NB4 (cell line): ENCODE measurements at places on chromosomes 16 and 17.

GRCh38 chr16:28835864-28836760, 10.0 kb downstream of the TUFM start:
- DNase-seq, result no peak

GRCh38 chr17:61724777-61725176, 133.8 kb upstream of the NACA2 start:
- no peak for DNase-seq

DNA sequence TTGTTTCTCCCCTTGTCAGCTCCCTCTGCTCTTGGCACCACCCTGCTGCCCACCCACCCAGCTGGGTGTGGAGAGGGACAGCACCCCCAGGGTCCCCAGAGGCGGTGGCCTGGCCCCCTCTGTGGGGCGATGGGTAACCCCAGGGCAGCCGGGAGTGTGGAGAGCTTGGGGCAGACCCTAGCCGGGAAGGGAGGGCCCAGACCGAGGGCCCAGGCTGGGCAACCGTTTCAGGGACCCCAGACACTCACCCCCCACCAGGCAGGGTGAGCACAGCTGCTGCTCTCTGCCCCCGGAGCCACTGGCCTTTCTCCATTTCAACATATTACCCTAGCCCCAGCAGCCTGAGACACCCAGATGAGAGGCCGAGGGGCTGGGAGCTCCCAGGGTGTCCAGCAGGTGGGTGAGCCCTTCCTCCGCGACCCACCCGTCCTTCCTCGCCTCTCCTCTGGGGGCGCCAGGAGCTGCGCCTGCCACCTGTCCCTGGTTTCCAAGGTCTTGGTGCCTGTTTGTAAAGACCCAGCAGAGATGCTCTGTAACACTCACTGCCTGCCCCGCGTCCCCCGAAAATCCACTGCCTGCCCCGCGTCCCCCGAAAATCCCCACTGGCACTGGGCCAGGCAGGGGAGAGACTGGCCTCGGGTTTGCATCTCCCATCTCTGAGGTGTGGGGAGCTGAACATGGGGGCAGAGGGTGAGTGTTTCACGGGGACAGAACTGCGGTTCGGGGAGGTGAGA, 45.4 kb downstream of the BAHCC1 start:
- no peak for DNase-seq

DNA sequence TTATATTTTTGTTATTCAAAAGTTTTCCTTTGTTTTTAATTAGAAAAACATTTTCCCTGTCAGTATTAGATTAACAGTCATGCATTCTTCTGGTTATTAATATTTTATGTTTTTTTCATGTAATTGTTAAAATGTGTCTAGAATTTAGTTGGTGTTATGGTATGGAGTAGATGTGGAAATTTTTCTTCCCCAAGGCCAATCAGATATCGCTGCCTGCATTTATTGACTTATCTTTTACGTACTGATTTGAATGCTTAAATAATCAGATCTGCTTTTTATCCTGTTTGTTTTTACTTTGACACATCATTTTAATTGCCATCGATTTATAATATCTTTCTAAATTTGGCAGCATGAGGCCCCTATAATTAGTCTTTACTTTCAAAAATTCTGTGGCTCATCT, 13.6 kb downstream of the FTO start:
- DNase-seq, result no peak

- DNase-seq, result no peak
Observed at GRCh38 chr17:71399649-71400048, 721.2 kb upstream of the SOX9 start.

DNA sequence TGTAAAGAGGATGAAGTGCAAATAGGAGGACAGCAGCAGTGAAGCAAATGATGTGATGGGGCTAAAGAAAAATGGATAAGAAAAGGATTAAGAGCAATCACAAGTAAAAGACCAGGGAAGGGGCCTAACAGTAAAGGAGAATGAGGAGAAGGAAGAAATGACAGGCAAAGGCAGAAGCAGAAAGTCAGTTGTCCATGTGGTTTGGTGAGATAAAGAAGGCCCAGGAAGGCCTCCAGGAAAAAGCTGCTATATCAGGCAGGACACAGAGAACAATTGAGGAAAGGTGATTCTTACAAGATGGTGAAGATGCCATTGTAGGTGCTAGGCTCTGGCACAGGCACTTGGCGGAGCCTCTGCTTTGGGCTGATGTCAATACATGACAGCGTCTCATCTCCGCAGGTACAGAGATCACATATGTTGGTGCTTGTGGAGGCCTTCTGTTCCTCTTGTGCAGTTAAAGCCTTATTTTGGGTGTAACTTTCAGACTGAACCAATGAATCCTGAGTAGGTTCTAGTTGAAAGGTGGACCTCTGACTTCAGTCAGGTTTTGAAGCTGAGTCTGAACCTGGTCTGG, 18.1 kb downstream of the RDM1 start:
- no peak for DNase-seq

DNA sequence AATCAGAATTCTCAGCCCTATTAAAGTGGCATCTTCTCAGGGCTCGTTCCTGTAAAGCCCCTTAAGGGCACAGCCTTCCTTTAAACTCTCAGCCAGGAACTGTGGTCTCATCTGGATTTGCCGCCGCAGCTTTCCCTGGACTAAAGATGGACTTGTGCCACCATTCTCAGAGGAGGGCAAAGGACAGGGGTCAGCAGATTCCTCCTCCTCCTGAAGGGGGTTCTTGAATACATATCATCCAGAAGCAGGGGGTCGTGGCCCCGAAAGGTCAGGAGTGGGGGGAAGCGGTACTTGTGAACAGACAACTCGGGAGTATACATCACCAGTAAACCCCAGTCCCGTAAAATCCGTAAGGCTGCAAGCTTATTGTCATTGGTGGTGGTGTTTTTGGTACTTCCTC, 174.8 kb downstream of the RPTOR start:
- DNase-seq, result no peak

- DNase-seq, result peak; percentile 57
Observed at GRCh38 chr16:19375561-19376158, 42.0 kb upstream of the TMC5 start.

- DNase-seq, result no peak
Observed at GRCh38 chr16:50604610-50605009, 56.4 kb downstream of the NKD1 start.

GRCh38 chr17:354651-355556, 2.3 kb upstream of the RPH3AL start:
- DNase-seq, result no peak

DNA sequence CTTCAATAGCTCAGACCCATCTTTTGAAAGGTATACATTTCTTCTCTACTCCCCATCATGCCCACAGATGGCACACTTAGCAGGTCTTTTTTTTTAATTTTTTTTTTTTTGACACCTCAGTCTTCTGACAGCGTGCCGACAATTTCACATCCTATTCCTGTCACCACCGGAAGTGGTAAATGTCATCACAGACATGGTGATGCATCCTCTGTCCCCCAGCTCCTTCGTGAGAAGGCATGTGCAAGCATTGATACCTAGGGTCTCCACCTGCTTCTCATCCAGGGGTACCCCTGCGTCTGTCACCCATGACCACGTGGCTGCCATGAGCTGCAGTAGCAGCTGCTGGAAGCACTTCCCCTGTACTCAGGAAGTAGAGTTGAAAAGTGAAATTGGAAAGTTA, 35.6 kb downstream of the ELAC2 start:
- DNase-seq, result peak; percentile 74

GRCh38 chr17:700504-701094, 14.0 kb downstream of the VPS53 start:
- peak; percentile 42 for DNase-seq

GRCh38 chr16:1942047-1942809, 771 bp downstream of the MSRB1 start:
- DNase-seq, result peak; percentile 90

GRCh38 chr17:549177-550040, 165.2 kb downstream of the VPS53 start:
- DNase-seq, result no peak

- DNase-seq, result no peak
Observed at GRCh38 chr17:75020331-75021110, 8.1 kb downstream of the MRPL58 start.

GRCh38 chr17:68603027-68603426, 1.9 kb upstream of the FAM20A start:
- DNase-seq, result no peak

DNA sequence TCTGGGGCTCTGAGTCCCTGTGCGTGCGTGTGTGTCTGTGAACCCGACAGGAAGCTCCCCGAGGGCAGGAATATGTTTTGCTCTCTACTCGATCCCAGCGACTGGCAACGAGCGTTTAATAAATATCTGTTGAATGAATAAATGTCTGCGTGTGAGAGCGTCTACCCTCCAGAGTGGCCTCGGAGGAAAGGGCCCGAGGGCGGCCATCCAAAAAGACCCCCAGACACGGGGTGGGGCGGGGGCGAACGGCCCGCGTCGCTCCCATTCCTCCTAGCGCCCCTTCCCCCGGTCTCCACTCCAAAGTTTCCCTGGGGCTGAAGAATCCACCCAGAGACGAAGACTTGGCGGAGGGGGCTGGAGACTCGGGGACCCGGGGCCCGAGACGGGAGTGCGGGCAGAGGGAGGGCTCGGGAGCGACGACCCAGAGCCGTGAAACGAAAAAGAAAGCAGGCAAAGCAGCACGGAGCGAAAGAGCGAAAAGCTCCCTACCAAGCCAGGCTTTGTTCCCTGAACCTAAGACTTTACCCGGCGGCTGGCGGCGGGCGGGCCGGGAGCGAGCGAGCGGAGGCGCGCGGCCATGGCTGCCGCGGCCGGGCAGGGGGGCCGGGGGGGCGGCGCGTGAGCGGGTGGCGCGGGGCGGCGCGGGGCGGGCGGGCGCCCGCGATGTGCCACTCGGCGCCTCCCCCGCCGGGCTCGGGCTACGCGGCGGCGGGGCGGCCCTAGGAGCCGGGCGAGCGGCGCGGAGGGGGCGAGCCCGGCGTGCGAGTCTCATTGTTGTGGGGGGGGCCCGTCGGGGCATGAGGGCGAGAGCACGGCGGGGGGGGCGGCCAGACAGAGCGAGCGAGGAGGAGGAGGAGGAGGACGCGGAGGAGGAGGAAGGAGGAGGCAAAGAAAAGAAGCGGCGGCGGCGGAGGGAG, at the start of gene MLLT6:
Gene MLLT6, plus strand, starts transcription at position 668 of the 917 bp plus-strand sequence. CDS start 360 bp downstream, outside the sequence.
- peak; percentile 90 for DNase-seq

DNA sequence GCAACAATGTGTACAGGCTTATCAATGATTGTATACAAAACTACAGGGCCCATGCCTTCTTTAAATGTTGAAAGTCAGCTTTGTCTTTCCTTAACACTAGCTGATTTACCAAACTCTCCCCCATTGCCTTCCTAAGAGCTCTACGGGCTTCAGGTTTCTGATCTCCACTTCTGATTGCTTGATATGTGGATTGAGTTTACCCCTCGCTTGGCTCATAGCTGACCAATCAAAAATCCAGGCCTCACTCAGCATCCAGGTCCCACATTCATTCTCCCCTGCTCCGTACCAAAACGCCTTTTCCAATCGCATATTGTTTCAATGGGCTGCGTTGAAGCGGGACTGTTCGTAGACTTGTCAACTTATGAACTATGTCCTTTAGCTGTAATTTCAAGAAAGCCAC, 195.1 kb upstream of the TOX3 start:
- no peak for DNase-seq

GRCh38 chr17:77899498-77899897, 59.0 kb upstream of the TNRC6C start:
- DNase-seq, result no peak

DNA sequence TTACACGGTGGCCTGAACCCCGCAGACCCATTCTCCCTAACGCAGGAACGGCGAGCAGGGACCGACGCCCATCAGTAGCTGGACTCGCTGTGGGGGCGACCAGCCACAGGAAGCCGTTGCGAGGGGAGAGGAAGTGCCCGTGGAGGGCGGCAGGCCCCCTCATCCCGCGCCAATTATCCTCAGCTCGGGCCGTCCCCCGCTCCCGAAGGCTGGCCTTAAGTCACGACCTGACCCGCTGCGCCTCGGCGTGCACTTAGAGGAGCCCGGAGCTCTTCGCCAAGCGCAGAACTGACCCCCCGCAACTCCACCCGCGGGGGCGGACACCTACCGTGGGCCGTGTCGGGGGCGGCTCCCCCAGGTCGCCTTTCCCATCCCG, 401 bp downstream of the ARL16 start:
- DNase-seq, result peak; percentile 55

DNA sequence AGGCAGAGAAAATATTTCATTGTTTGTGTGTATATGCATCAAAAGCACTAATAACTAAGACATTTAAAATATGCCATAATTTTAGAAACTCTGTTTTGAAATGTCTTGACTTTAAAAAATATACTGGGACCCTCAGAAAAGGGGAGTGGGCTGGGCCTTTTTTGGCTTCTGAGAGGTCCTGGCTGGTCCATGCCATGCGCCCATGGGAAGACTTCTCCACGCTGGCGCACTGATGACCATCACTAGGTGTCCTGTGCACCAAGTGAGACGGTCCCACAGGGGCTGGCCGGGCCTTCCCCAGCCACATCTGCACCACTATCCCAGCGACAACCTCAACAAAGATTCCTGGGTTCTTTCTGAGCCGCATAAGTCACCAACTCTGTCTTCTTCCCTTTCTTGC, 27.0 kb upstream of the WFIKKN2 start:
- no peak for DNase-seq

GRCh38 chr17:50144845-50145531, 5.5 kb downstream of the PPP1R9B start:
- no peak for DNase-seq

- DNase-seq, result peak; percentile 93
Observed at GRCh38 chr16:17369421-17370222, 101.1 kb downstream of the XYLT1 start.

DNA sequence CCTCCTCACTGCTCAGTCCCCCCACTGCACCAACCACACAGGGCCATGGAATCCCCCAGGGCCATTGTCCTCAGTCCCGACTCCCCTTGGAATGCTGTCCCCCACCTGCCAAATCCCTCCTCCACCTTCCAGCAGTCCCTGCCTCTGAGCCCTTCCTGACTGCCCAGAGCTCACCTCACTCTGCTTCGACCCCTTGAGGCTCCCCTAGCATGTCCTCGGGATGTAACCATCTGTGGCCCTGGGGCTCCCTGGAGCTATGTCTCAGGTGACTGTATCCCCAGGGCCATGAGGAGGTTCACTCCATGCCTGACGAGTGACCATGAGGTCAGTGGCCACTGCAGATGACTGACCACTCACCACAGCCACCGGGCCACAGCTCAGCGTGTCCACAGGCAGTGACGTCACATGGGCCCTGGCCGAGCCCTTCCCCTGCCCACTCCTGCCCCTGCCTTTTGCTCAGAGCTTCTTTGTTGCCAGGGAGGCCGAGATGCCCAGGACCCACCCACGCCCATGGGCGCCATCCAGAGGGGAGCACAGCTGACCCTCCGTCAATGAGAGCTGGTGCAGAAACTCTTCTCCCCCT, 7.7 kb upstream of the PIEZO1 start:
- peak; percentile 45 for DNase-seq

- DNase-seq, result no peak
Observed at GRCh38 chr17:50192144-50192617, 9.2 kb downstream of the COL1A1 start.

GRCh38 chr17:62064791-62065563, at the start of gene MED13:
TSS of gene MED13 (minus strand) at chr17:62065278. CDS start at chr17:62065205, 73 bp downstream.
- DNase-seq, result peak; percentile 61

DNA sequence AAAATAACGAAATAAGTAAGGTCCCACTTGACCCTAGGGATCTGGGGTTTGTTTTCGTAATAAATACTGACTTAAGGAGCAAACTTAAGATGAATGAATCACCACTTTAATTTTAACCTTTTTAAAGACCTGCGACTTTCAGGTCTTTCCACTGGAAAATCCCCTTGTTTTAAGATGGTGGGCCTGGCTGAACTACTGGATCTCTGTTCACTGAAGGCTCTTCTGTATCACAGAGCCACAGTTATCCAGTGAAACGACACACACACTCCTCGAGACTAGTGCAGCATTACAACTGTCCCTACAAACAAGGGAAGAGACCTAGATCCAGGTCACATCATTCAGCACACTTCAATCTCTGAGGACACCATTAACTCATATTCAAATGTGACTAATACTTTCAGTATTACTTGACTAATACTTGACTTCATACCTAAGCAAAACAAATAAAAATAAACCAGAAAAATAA, 299.0 kb downstream of the CEP112 start:
- DNase-seq, result no peak
